ENCODE measurements at places on chromosomes 4 and X.

DNA sequence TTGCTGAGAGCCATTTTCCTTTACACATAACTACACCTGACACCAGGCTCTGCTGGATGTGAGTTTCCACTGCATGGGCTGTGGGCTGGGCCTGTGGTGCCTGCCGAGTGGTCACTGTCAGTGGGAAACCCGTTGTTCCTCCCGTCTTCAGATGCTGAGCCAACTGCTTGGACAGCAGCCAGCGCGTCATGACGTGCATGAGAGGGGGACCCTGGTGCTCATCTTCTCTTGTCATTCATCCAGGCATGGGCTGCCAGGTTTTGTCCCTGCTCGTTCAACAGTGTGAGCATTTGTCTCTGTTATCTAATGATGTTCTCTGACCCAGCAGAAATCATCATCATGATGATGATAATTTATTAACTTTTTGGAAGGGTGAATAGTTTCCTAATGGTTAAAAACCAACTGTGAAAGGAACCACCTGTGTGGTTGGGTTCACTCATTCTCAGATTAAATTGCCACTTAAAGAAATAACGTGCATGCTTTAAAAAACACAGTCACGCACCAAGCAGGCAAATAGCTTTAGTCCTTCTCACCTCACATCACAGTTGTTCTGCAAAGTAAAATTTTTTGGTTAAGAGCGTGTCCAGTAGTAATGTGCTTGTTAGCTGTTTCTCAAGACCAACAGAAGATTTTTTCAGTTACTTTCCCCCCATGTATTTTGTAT lies 19.9 kb upstream of the CLDN34 start:
- no peak for DNase-seq

- DNase-seq = no peak
These were observed 72.1 kb upstream of the DOCK11 start for GRCh38 chrX:118423558-118423957.

DNA sequence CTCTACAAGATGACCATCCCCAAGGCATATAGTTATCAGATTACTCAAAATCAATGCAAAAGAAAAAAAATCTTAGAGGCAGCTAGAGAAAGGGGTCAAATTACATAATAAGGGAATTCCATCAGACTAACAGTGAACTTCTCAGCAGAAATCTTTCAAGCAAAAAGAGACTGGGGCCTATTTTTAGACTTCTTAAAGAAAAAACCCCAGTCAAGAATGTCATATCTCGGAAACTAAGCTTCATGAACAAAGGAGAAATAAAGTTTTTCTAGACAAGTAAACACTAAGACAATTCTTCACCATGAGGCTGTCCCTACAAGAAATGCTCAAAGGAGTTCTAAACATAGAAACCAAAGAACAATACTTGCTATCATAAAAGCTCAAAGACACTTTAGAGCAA lies 51.7 kb downstream of the RAB28 start:
- no peak for DNase-seq

DNA sequence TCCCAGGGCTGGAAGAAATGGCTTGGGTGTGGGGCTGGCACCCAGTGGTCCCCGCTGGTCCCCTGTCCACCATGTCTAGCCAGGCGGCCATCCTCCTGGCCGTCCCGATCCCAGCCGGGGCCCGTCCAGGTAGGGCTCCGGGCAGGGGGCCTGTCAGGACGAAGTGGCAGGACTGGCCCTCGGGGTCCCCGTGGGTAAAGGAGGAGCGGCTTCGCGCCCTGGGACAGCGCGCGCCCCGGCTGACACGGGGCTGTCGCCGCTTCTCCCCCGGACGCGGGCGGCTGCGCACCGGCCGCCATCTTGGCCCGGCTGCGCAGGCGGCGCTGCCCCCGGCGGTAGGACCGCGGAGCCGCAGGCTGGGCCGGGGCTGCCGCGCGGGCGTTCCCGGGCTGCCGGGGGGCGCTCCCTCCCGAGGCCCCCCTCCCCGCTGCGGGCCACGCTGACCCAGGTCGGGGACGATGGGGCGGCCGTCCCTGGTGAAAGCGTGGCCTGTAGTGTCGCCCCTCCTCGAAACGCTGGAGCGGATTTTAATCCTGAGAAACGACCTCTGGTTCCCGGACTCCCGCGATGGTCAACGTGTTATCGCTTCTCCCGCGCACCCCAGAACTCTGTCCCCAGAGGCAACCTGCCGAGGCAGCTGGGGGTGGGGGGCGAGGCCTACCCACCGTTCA lies 60.4 kb upstream of the BCOR start:
- DNase-seq = no peak

DNA sequence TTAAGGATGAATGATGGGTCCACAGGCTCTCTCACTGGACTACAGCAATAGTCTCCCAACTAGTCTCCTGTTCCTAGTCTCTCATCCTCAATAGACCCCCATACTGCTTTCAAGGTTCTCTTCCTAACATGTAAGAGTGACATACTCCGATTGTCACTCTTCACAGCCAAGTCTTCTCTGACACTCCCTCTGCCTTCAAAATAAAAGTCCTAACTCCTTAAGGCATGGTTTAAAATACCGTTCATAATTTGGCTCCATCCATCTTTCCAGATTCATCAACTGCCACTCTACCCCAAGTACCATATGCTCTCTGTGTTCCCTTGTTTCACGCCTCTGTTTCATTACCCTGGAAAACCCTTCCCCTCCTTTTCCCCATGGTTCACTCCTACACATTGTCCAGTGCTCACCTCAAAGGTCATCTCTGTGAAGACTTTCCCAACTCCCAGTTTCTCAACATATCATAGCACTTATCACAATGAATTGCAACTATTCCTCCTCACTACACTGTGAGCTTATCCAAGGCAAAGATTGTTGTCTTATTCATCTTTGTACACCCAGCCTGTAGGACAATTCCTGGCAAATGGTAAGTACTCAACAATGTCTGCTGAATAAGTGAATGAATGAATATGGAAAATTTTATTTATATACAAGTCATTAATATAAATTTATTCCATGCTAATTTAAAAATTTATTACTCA lies 26.0 kb downstream of the SMARCA1 start:
- DNase-seq = no peak

DNA sequence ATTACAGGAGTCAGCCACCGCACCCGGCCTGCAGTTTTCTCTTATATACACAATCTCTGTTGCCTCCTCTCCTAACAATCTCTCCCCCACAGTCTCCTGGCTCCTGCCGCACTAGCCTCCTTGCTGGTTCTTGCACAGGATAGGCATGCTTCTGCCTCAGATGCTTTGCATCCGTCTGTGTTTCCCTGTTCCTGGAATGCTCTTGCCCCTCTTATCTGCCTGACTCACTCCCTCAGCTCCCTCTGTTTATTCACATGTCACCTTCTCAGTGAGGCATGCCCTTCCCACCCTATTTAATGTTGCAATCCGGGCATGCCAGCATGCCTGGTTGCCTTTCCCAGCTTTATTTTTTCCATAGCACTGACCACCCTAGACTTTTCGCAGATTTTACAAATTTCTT lies 161.9 kb downstream of the PHF8 start:
- DNase-seq = no peak

GRCh38 chr4:47838445-47838844 lies 578 bp upstream of the CORIN start:
- DNase-seq = no peak

All from activated T-helper 1 cell treated with Interleukin-2 at 50 U/mL for 16 hours (primary cell).